Skeletal muscle cell (primary cell): ENCODE measurements at places on chromosomes 16 and 17.

DNA sequence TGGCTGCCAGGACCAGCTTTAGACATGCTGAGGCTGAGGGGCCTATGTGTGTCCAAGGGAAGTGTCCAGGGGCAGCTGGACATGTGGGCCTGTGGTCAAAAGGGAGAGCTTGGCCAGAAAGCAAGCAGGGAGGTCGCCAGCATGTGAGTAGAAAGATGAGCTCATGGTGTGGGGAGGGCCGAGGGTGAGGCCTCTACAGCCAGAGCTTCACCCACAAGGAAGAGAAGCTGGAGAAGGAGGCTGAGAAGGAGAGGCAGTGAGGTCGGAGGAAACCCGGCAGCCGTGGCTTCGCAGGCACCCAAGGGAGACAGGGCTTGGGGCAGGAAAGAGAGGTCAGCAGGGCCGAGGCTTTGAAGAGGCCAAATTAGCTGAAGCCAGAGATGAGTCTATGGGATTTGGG is 4.0 kb upstream of the HSD11B2 start:
- no peak for DNase-seq

DNA sequence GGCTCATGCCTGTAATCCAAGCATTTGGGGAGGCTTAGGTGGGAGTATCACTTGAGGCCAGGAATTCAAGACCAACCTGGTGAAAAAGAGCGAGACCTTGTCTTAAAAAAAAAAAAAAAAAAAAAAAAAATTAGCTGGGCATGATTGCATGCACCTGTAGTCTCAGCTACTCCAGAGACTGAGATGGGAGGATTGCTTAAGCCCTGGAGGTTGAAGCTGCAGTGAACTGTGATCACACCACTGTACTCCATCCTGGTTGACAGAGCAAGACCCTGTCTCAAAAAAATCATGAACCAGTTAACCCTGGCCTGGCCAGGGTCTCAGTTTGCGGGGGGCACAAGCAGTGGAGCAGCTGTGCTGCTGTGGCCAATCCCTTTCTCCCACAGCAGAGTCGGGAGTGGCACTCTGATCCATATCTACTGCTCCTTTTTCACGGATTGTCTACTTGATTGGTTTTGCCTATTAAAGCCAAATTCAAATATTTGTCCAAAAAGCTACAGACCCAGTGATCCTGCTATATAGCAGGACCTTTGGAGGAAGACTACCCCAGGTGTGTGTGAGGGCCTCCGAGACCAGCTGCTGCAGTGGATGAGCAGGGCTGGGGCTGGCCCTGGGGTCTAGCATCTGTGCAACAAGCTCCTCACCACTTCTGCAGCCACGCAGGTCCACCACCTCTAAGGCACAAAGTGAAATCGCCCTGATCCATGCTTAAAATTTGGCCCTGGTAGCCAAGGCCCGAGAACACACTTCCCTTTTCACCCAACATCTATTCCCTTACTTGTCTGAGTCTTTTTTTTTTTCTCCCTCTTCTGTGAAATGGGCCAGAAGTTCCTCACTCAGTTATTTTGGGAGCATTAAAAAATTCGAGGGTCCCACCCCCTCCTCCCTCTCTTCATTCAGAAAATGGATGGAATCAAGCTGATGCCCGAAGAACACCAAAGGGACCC is 48.2 kb downstream of the LDHD start:
- no peak for DNase-seq

GRCh38 chr16:64738321-64738960 is 383.4 kb downstream of the CDH11 start:
- DNase-seq: peak; percentile 58

DNA sequence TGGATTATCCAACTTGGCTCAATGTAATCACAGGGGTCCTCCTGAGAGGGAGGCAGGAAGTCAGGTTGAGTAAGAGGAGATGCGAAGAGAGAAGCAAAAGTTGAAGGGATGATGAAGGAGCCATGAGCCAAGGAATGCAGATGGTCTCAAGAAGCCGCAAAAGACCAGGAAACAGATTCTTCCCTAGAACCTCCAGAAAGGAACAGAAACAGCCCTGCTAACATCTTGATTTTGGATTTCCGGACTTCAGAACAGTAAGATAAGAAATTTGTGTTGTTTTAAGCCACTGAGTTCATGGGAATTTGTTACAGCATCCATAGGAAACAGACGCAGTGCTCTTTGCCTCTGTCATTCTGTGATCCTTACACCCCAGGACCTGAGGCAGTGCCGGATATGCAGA is 26.8 kb downstream of the CMTR2 start:
- DNase-seq: no peak

- no peak for DNase-seq
Measured at GRCh38 chr17:57488856-57489255, 232.5 kb downstream of the MSI2 start.

- DNase-seq: no peak
Measured at GRCh38 chr17:34393401-34393800, 30.4 kb upstream of the CCL1 start.

DNA sequence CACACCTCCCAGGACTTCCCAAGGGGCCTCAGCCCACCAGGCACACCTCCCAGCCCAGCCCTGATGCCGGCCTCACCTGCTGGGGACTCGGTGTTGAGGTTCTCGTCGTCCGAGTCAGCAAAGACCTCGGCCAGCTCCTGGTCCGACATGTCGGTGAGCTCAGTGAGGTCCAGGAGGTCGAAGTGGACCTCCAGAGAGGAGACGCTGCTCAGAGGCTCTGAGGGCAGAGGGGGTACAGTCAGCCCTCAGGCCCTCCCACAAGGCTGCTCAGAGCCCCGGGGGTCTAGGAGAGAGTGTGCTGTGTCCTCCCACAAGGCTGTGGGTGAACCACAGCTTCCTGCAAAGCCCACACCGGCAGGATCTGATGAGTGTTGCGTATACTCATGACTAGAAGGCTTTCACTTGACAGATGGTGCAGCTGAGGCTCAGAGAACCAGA is 10.5 kb downstream of the DBNDD1 start:
- DNase-seq: no peak

DNA sequence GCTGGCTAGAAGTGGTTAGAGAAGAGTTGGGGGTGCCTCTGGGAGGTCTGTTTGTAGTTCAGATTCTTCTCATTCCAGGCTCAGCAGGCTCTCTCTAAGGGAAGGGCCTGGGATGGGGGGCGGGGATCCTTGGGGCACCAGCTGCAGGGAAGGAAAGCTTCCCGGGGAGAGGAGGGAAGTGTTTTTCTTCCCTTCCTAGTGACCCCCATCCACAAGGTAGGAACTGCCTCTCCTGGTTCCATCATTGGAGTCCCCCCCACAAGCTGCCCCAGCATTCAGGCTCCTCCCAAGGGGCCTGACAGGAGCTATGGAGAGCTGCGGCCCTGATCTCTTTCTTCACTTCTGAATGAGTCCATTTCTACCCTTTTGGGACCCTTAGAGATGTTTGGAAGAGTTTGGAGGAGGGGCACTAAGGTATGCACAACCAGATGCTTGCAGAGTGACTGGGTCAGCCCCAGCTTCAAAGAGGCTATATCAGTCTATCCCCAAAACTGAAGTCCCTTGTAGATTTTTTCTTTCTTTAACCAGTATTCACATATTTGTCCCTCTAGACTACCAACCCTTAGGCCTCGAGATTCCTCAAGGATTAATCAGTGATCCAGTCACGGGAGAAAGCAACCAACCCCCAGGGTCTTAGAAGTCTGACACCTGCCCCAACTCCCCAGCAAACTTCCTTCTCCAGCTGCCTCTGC is 13.9 kb upstream of the FZD2 start:
- DNase-seq: peak; percentile 67

DNA sequence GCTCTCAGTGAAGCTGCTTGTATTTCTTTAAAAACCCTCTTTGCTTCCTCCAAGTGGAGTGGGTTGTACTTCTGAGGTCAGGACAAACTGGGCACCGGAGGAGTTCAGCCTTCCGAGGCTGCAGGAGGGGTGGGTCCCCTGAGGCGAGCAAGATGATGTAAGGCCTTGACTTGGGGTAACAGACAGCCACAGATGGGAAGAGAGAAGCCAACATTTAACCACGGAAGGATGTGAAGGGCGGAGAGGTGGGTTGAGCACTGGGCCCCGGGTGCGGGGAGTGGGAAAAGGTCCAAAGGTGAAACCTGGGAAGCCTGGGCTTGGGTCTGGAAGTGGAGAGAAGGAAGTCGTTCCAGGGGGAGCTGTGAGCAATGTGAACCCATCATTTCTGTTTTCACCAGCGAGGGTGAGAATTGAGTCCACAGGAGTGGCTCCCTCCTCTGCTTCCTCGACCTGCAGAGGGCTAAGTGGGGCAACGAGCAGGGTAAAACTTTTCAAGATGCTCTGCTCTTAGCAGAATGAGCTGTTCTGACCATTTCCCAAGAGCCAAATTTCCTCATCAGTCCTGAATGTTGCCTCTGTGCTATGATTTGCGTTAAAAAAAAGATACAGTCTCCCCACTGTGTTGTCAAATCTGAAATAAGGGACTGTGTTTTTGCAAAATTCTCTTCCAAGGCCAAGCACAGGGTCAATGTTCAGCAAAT is 137.7 kb upstream of the CRHR1 start:
- DNase-seq: no peak
